ENCODE measurements at places on chromosomes 12 and 14. TPM values are rescaled to one million over a fixed set of nuclear protein-coding genes. Genes with fewer than 3 reads are reported as not detected.

DNA sequence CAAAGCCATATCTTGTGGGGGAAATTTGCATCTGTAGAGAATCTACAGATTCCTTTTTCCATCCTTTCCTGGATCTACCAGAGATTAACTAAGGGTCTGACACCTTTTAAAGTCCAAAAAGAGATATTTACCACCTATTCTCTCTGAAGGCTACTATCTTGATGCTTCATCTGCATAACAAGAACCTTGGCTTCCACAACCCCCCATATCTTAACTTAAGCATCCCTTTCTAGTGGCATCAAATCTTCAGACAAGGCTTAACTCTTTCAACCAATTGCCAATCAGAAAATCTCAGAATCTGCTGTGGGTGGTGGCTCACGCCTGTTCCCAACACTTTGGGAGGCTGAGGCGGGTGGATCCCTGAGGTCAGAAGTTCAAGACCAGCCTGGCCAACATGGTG is 74.3 kb upstream of the FICD start:
- no peak for DNase-seq

DNA sequence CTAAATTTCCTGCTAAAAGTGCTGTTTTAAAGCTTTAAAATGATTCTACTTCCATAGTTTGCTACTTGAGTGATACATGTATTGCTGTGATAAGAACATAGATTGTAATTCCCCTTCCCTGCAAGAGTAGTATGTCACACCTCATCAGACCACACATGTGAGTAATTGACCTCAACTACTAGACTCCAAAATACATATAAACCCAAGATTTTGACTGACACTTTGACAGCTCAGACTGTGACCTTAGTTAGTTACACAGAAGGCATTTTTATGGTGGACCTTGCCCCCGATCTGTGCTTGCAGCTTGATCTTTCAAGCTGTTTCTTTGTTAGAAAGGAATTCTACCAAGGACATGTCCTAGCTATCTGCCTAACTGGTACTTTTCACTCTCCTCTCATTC is 18.6 kb downstream of the APOBEC1 start:
- no peak for DNase-seq

The CD163L1 gene
- polyA plus RNA-seq = 12.6 TPM

DNA sequence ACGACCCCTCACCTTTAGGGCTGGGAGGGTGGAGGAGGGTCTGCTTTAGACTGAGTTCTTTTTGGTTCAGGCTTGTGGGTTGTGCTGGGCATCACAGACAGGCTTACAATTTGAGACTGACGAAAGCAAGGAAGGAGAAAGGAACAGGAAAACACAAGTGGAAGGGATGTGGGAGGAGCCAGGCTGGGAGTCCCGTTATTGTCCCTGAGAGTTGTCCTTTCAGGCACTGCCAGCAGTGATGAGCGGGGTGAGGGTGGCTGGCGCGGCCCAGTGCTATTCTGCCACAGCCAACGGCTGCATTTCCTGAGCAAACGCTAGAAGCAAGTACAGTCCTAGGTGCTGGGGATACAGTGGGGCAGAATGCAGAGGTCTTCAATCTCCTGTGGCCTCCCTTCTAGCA is 29.2 kb upstream of the TSPAN9 start:
- DNase-seq = no peak

- DNase-seq = no peak
These were observed 3.2 kb upstream of the MEG3 start for GRCh38 chr14:100822532-100823296.

DNA sequence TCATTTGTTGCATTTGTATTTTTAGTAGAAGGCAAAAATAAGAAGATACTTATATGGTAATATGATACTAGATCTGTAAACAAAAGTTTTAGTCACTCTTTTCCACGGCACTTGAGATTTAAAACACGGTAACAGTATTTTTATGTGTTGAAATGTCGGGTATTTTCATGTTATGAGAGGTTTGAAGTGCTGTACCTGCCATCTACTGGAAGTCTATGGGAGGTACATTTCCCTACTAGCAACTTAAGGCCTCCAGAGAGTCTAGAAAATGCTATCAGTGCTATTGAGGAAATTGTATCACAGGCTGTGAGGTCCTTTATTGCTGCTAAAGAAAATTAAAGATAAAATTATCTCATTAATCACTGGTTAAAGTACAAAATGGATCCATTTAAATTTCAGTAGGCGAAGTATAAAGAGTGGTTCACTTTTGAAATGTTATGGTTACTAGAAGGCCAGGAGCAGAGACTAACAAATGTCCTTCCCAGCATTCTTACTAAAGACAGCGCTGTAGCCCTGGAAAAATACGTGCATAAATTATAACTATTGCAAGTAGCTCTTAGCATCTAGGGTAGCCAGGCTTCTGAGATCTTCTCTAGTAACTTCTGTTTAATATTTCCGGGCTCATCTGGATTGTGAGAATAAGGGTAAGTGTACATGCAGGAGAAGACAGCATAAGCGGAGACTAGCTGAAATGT is 77.6 kb upstream of the PRKD1 start:
- no peak for DNase-seq

DNA sequence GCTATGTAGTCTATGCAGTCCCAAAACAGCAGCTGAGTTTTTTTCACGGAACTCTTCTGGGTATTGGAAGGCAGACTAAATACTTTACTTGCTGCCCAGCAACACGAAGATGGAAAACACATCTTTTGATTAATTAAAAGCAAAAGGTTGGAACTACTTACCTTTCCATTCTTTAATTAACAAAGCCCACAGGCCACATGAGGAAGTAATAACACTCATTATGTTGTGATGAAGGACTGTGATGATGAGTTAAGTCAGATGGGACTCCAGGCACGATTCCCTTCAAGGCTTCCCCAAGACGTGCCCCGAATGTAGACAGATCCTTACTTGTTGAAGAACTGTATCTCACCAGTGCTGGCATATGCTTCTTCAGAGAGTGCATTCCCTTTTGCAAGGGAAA is 129.0 kb downstream of the WIF1 start:
- no peak for DNase-seq

DNA sequence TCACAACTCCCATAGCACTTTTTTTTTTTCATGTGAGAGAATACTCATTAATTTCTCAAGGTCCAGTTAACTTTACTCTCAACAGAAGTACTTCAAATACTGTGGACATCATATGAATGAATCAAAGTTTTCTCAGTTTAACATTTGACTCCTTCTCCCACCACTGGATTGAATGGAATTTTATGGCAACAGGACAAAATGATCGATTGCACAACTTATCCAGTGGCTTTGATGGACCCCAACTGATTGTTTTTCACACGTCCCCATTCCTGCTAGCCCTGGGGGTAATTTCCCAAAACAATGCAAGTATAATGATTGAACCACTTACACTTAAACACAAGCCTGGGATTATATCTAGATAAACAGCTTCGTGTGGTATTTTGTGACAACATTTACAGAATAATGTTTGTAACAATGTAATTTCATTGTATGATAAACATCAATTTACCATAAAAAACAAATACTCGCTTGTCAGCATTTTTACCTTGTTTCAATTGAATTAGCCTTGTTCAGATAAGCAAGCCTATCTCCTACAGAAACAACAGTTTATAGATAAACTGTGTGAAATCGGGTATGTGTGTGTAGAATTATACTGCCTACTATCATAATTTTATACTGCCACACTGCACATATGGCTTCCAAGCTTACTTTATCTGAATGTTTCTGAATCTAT is 60.9 kb downstream of the SOX5 start:
- DNase-seq = no peak

- DNase-seq = no peak
These were observed 170.2 kb upstream of the PZP start for GRCh38 chr12:9378430-9378835.

DNA sequence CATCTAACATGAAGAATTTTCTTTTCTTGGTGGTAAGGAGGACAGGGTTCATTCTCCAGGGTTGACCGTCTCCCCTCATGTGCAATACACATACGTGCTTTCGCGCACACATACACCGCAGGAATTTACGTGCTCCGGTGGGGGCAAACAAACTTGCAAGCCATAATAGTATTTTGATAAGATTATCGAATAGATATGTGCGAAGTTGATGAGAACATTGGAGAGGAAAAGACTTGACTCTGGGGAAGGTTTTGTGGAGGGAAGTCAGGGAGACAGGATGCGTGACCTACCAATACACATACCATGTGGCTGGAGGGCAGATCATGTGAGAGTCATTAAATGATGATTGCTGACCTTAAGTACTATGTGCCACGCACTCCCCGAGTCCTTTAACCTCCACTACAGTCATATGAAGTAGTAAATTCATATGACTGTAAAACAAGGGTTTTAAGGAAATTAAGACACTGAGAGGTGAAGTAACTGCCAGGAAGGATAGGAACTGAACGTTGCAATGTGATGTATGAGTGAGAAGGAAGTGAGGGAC is 921 bp downstream of the RAD51B start:
- DNase-seq = no peak

The NKX2-1 gene
- 0.02 TPM for polyA plus RNA-seq

The DNAJC22 gene
- 0.27 TPM for polyA plus RNA-seq

DNA sequence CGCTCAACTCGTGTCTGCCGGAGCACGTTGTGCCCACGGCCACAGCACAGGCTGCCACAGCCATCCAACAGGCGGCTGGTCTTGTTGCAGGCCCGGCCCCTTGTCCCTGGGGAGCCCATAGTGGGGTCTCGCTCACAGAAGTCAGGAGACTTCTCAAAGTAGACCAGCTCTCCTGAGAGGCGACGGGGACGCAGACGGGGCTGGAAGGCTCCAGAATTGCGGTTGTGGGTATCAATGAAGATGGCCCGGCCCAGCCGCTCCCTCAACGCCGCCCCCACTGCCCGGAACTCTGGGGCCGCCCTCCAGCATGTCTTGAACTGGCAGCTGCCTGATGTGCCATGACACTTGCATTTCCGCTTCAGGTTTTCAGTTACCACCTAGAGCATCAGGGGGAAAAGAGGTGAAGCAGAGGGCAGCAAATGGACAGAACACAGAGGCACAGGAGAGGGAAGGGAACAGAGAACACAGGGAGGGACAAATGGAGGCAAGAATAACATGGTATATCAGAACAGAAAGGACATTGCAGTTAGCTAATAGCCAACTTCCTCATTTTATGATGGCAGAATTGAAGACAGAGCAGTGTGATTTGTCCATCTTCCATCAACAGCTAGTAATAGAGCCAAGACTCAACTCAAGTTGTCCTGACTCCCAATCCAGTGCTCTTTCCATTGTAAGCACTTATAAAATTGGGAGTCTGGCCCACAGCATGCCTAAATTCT is 5.2 kb downstream of the WNT10B start:
- no peak for DNase-seq

DNA sequence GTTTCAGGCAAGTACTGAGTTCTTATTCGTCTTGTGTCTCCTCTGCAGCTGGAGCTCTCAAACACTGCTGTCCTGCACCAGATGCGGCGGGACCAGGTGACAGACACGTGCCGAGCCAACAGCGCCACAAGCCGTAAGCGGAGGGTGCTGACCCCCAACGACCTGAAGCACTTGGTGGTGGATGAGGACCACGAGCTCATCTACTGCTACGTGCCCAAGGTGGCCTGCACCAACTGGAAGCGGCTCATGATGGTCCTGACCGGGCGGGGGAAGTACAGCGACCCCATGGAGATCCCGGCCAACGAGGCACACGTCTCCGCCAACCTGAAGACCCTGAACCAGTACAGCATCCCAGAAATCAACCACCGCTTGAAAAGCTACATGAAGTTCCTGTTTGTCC is 201.2 kb downstream of the SLC41A2 start:
- DNase-seq = no peak

The ACRBP gene
- 10.5 TPM for polyA plus RNA-seq

- DNase-seq = no peak
These were observed 42.3 kb downstream of the FAR2 start for GRCh38 chr12:29191267-29191850.

DNA sequence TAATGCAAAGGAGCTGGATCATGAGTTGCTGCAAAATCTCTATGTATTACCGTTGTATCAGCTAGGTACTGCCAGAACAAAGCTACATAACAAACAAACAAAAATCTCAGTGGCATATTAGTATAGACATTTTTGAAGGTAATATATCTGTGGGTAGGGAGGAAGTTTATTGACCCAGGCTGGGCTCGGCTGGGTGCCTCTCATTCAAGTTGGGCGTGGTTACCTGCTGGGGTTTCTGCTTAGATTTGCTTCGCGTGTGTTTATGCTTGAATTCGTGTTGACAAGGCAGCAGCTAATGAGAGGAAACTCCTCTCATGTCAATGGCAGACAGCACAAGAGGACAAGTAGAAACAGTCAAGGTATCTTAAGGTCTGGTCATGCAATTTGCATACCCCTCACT is 520.7 kb downstream of the SOX5 start:
- DNase-seq = no peak

- no peak for DNase-seq
These were observed at the start of gene GPR84 for GRCh38 chr12:54364413-54364812. TSS of gene GPR84 (minus strand) at chr12:54364486. CDS start at chr12:54363851, 635 bp downstream.

DNA sequence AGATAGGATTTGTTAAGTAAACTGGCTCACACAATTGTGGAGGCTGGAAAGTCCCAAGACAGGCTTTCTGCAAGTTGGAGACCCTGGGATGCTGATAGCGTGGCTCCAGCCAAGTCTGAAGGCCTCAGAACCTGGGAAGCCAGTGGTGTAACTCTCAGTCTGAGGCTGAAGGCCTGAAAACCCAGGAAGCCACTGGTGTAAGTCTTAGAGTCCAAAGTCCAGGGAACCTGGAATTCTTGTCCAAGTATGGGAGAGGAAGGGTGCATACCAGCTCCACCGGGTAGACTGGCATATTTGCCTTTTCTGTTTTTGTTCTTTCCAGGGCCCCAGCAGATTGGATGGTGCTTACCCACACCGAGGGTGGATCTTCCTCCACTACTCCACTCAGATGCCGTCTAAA is 18.1 kb downstream of the GMFB start:
- DNase-seq = no peak

All from thymus (tissue), 14 donors.